ENCODE measurements at places on chromosomes 12 and 14.

- no peak for DNase-seq
Observed at GRCh38 chr14:89658977-89659670, 242.1 kb upstream of the FOXN3 start.

- DNase-seq, result peak; percentile 70
Observed at GRCh38 chr12:111396726-111397445, 8.8 kb upstream of the SH2B3 start.

DNA sequence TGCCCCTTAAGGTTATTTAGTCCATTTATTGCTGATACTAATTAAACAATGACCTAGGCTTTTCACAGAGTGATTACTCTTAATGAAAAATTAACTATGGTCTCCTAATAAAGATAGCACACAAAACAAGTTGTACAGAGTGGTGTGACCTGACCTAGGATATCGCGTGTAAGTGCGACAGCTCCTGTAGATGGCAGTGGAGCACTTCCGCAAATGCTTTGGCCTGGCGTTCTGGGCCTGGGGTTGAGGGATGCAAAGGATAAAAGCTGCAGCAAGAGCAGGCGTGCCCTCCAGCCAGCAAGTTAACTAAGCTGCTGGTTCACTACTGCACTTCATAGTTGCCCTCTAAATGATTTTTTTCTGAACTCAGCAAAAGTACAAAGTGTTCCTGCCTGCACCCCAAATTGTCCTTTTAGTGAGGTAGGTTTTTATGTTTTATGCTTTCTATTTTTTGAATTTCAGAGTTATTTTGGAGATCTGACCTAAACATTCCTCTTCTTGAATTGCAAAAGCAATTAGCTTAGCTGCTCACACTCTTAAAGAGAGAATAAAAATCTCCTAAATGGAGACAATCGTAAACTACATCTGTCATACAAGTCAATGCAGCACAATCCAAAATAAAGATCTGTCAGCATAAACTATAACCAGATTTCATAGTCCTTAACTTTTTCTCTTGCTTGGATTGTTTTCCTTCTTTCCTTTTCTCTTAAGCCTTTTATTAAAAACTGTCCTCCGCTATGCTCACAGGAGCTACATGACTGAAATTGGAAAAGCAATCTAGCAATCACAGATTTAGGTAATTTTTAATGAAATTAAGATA is 379.6 kb downstream of the LRIG3 start:
- DNase-seq, result peak; percentile 76

- DNase-seq, result no peak
Observed at GRCh38 chr12:106851306-106851705, 76.8 kb downstream of the RIC8B start.

- DNase-seq, result no peak
Observed at GRCh38 chr12:3044141-3044630, 33.0 kb upstream of the TSPAN9 start.

GRCh38 chr14:61712137-61712536 is 16.8 kb downstream of the HIF1A start:
- DNase-seq, result no peak

All from NCI-H2171 (cell line).